ENCODE measurements at places on chromosomes 5 and 9.

DNA sequence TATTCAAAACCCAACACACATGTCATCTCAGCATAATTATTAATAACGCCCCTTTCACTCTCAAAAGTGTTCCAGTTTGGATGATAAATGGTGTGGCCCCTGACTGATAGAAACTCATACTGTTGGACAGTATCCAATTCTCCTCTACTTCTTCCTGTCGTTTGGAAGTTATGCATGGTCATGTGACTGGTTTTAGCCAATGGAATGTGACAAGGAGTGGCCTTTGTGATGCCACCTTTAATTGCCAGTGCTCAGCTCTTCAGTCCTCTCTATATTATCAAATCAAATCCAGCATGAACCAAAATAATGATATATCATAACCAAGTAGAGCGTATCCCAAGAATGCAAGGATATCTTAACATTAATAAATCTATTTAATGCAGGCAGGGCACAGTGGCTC, 117.8 kb upstream of the SPIN1 start:
- no peak for DNase-seq

GRCh38 chr5:112548246-112548881, 129.3 kb upstream of the EPB41L4A start:
- DNase-seq, result no peak

- no peak for DNase-seq
These were observed 149.4 kb upstream of the TARS1 start for GRCh38 chr5:33291216-33292000.

DNA sequence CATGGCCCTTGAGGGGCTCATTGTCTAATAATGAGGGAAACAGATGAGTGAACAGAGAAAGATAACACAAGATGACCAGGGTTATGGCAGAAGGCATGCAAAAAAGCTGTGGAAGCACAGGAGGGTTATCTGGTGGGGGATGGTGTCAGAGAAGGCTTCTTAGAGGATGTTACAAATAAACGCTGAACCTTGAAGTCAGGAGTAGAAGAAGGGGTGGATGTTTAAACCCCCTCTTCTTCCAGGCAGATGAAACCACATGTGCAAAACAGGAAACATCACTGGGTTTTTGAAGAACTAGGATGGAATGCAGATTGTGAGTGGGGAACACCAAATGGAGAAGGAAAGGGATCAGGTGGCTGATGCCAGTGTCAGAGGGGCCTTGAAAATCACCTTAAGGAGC, 41.8 kb upstream of the NR5A1 start:
- DNase-seq, result no peak

DNA sequence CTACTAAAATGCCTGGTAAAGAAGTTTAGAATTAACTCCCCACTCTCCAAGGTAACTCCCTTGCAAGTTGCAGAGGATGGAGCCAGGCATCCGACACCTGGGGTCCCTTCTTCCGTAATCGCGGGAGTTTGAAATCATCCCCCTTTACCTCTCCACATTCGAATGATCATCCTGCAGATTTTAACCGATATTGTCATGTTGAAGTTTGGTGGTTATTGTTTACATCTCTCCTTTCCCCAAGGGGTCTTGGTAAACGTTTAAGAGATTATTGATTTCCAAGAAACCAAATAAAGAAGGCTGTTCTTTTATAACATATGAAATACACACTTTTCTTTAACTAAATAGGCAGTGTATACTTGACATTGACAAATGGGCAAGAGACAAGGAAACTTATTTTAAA, 26.7 kb downstream of the NR2F1 start:
- no peak for DNase-seq

- peak; percentile 11 for DNase-seq
These were observed at the start of gene HSPB3 for GRCh38 chr5:54455413-54456157. HSPB3 (plus strand) TSS chr5:54455699; CDS start chr5:54455790, 91 bp downstream.

GRCh38 chr9:137453643-137454081, 5.5 kb downstream of the NSMF start:
- peak; percentile 44 for DNase-seq

DNA sequence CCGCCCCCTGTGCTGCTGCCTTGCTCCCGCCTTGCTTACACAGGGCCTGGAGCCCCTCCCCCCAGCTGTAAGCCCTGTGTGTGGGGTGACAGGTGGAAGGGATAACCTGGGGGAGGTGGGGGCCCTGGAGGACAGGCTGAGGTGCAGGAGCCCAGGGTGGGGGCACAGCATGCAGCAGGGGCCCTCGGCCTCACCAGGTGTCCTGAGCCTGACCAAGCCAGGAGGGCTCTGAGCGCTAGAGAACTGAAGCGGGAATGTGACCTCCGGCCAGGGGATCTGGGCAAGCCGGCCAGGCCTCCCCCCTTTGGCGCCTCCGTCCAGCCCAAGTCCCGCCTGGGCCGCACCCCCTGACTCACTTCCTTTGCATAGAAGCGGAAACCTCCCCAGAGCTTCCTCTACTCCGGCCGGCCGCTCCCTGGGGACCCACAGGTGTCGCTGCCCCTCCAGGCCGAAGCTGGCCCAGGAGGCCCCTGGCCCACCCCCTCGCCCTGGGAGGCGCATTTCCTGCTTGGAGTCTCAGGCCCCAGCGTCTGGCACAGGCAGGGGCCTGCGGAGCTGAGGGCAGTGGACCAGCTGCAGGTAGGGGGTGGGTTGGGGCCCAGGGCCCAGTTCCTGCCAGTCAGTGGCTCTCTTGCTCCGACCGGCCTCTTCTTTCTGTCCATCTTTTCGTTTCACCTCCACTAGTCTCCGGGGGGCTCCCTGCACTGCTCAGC, at the start of gene TOR4A:
Gene TOR4A, plus strand, starts transcription at position 398 of the 713 bp plus-strand sequence. CDS start 964 bp downstream, outside the sequence.
- peak; percentile 89 for DNase-seq

Data from NCI-H460 (cell line).